ENCODE measurements at places on chromosomes 12 and 14.
A peak's percentile ranks its signal among the peaks of the same experiment; 100 is the strongest.

DNA sequence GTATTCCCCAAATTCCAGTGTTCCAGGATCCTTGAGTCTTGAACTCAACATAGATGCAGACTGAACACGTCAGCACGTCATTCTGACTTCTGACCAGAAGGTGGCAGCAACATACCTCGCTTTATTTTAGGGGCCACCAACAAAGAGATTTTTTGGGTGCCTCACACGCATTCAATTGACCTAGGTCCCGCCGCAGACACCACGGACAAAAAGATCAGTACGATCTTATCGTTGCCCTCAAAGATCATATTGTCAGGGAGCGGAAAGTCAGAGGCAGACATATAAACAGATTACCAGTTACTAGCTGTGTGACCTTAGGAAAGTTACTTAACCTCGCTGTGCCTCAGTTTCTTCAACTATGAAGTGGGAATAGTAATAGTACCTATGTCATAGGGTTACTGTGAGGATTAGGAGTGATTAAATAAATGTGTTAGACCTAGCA, 6.5 kb upstream of the PRPH start:
- DNase-seq = peak; percentile 67

DNA sequence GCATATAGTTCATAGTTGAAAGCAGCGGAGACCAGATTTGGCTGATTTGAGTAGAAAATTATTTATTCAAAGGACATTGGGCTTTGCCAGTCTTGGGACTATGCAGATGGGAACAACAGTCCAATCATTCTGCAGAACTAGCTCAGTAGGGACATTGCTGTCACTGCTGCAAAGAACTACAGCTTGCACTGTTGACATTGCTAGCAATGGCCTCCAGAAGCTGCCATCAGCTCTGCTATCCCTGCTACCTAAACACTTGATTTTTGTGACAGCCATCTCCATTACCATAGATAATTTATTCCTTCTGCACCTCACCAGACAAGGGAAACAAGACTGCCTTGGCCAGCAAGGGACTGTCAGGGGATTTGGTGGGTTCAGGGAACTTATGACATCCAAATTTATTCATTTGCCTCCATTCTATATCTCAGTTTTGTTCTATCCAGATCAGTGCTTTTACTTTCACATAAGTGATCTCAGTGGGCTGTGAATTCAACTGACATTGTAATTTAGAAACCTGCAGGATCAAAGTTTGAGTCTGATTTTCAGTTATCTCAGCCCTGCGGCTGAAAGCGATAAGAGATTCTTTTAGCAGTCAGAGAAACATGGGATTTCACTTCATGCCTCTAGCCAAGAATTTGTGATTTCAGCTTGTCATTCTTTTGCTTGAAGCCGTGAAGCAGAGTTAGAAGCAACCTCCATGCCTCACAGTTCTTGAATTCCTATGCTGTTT, 136.7 kb upstream of the FBXO33 start:
- no peak for DNase-seq

GRCh38 chr12:111600205-111600642, 1.1 kb upstream of the ATXN2 start:
- DNase-seq = no peak

- no peak for DNase-seq
Observed at GRCh38 chr12:66627270-66627987, 51.4 kb downstream of the GRIP1 start.

- DNase-seq = no peak
Observed at GRCh38 chr12:99386907-99387306, 260.6 kb upstream of the GARIN6 start.

GRCh38 chr14:51921026-51921425, 60.6 kb downstream of the GNG2 start:
- DNase-seq = no peak

GRCh38 chr12:24078318-24078765, 128.9 kb upstream of the SOX5 start:
- no peak for DNase-seq

Data from CD8-positive, alpha-beta memory T cell (primary cell).